CD4-positive, alpha-beta memory T cell (primary cell): ENCODE measurements at places on chromosomes 12 and 14.
A peak's percentile ranks its signal among the peaks of the same experiment; 100 is the strongest.

- H3K36me3 ChIP-seq, result no peaks in the 10 kb centered on the region
- H3K4me3 ChIP-seq, result no peak overlapping the region
- H3K27me3 ChIP-seq, result no peaks in the 10 kb centered on the region
Measured at GRCh38 chr12:50232771-50233209, 50.5 kb downstream of the LIMA1 start.

DNA sequence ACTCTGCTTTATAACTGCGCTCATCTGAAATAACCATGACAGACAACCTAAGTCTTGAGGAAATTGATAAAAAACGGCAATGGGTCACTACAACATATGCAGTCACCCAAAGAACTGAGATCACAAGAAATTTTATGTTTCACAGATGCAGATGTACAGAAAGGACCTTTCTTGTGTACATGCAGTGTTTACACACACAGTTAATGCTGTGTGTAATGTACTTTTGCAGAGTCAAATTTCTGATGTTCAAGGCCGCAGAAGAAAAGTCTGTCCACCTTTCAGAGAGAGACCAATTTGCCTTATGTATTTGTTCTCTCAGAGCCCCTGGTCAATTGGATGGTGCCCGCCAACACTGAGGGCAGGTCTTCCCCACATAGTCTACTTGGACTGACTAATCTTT, 23.0 kb upstream of the TBK1 start:
- DNase-seq, result no peak
- no peak overlapping the region for H3K4me3 ChIP-seq
- no peak overlapping the region for H3K27ac ChIP-seq

- no peaks in the 10 kb centered on the region for H3K27me3 ChIP-seq
- DNase-seq, result no peak
- no peak overlapping the region for H3K27ac ChIP-seq
- peaks cover 56% of the 10 kb centered on the region for H3K4me1 ChIP-seq
- H3K4me3 ChIP-seq, result no peak overlapping the region
Measured at GRCh38 chr12:6553051-6553868, 2.6 kb downstream of the IFFO1 start.

DNA sequence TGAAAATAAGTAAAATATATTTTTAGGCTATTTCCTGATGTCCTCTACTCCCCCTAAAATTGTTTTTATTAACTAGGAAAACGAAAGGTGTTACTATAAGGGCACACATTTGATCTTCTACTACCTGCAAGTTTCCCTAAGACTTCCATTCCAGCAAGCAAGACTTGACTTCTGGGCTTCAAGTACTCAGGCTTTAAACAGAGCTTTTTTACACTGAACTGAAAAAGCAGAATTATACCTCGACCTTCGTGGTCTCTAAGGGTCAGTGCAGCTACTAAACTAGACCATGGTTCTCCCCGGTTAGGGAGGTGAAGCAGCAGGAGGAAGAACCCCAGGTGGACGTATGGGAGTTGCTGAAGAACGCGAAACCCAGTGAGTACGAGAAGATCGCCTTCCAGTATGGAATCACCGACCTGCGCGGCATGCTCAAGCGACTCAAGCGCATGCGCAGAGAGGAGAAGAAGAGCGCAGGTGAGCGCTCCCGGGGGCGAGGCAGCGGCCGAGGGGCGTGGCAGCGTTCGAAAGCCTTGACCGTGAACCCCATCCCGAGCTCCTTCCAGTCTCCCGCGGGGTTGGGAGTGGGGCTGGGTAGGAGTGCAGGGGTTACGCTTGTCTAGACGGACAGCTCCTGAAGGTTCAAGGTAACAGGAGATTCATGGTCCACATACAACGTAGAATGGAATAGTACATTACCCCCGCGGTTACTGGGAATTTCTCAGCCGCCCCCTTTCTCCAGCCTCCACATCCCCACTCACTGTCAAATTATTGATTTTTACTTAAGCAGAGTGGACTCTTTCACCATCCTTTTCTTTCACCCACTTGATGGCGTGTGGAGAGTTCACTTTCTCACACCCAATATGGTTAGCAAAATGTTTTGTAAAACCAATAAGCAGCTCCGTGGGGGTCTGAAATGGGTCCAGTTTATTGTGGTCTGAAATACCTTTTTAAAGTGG, 47.6 kb downstream of the MYBPC1 start:
- H3K27ac ChIP-seq, result no peak overlapping the region
- H3K4me3 ChIP-seq, result no peak overlapping the region
- no peaks in the 10 kb centered on the region for H3K4me1 ChIP-seq
- peaks cover 6% of the 10 kb centered on the region for H3K27me3 ChIP-seq
- no peaks in the 10 kb centered on the region for H3K36me3 ChIP-seq
- DNase-seq, result no peak

DNA sequence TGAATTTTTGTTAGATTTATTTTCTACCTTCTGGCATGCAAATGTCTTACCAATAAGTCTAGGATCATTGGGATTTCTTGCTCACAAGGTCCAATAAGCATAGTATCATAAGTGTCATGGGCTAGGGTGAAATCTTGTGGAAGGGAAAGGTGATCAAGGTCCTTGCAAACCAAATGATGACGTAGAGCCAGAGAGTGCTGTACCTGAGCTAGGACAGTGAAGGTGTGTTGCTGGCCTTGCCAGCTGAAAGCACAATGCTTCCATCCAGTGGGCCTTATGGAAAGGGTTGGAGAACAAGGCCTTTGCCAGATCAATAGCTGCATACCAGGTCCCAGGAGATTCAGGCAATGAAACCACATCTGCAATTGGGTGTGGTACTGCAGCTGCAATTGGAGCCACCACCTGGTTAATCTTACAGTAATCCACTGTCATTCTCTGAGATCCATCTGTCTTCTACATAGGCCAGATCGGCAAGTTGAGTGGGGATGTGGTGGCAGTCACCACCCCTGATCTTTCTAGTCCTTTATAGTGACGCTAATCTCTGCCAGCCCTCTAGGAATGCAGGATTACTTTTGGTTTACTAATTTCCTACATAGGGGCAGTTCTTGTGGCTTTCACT, 208.9 kb upstream of the MYL2 start:
- H3K27me3 ChIP-seq, result no peaks in the 10 kb centered on the region
- H3K4me3 ChIP-seq, result no peak overlapping the region
- no peak overlapping the region for H3K27ac ChIP-seq
- H3K36me3 ChIP-seq, result no peaks in the 10 kb centered on the region

- H3K27ac ChIP-seq, result no peak overlapping the region
- H3K4me1 ChIP-seq, result no peaks in the 10 kb centered on the region
- no peaks in the 10 kb centered on the region for H3K36me3 ChIP-seq
Measured at GRCh38 chr12:78636231-78636855, 228.2 kb upstream of the SYT1 start.

GRCh38 chr12:12696562-12697383, 790 bp upstream of the GPR19 start:
- peaks cover 24% of the 10 kb centered on the region for H3K4me1 ChIP-seq

- H3K36me3 ChIP-seq, result no peaks in the 10 kb centered on the region
- H3K27ac ChIP-seq, result peak overlapping the region; percentile 74
- H3K27me3 ChIP-seq, result no peaks in the 10 kb centered on the region
- H3K4me1 ChIP-seq, result peaks cover 48% of the 10 kb centered on the region
- peak overlapping the region; percentile 93 for H3K4me3 ChIP-seq
Measured at GRCh38 chr14:32078858-32079216, 1.7 kb downstream of the ARHGAP5 start.

- H3K4me1 ChIP-seq, result no peaks in the 10 kb centered on the region
- no peak overlapping the region for H3K4me3 ChIP-seq
- H3K27me3 ChIP-seq, result no peaks in the 10 kb centered on the region
- H3K36me3 ChIP-seq, result no peaks in the 10 kb centered on the region
- no peak for DNase-seq
Measured at GRCh38 chr12:55065535-55065934, 45.8 kb downstream of the NEUROD4 start.
